ENCODE measurements at places on chromosomes 7 and 10.

DNA sequence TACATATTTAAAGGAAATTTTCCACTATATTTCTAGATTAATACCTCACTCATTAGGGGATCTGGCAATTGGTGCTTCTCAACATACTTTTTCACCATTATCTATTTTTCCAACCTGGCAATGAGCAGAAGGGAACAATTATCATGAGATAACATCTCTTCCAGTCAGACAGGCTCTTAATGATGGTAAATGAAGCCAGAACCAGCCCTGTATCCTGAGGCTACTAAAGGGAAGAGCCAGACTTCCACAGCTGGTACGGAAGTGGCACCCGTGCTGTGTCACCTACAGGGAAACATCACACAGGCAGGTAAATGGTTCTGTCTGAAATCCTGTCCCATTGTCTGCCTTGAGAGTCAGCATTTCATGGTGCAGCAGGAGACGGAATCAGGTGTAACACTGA, 75.9 kb downstream of the ELMO1 start:
- DNase-seq, result no peak

- DNase-seq, result no peak
Measured at GRCh38 chr10:90245623-90246022, 544.2 kb downstream of the KIF20B start.

GRCh38 chr10:30070001-30070685, 10.8 kb upstream of the JCAD start:
- no peak for DNase-seq

GRCh38 chr7:44880317-44881018, 4.9 kb downstream of the PURB start:
- DNase-seq, result no peak

DNA sequence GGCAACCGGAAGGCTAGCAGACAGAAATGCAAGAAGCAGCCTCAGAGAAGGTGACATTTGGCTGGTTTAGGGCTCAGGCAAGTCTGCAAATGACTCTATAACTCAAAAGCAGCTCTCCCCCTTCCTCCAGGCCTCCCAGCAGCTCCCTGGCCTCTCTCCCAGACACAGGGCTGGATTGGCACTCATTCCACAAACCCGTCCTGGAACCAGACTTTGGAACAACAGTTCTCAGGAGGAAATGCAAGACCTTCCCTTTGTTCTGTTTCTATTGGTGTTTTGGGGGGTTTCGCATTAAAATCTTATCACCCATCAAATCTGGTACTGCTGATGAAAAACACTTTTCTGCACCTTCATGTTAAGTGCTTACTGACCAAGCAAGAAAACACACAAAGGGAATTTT, 40.3 kb upstream of the EFCAB10 start:
- DNase-seq, result no peak

- no peak for DNase-seq
Measured at GRCh38 chr10:123568751-123569150, 97.4 kb upstream of the GPR26 start.

DNA sequence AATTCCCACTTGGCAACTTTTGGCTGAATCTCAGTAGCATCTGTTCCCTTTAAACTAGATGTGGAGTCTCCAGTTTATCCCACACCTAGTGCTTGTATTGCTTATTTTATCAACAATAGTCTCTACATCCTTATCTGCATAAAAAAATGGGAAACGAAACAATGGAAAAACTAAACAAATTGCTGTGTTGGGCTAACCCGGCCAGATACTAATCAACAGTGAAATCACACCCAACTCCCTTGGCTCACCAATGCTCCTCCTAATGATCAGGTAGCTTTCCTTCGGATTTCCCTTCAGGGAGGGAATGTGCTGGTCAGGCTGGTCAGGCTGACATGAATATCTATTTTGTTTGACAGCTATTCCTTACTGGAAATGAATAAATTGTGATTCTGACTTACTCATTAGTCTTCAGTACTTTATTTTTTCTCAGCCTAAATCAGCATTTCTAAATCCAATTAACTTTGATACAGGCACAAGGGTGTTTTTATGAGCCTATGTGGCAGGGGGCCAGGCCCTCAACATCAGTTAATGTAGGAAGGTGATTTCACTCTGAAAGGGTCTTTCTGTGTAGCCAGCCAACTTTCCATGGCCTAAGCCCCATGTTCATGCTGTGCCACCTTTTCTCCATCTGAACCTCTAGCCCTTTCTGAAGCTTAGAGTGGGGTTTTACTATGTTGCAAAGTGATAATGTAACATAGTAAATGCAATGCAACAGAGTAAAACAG, 170.5 kb upstream of the NPSR1 start:
- DNase-seq, result no peak

GRCh38 chr10:51918884-51919325, 219.5 kb upstream of the CSTF2T start:
- peak; percentile 25 for DNase-seq

DNA sequence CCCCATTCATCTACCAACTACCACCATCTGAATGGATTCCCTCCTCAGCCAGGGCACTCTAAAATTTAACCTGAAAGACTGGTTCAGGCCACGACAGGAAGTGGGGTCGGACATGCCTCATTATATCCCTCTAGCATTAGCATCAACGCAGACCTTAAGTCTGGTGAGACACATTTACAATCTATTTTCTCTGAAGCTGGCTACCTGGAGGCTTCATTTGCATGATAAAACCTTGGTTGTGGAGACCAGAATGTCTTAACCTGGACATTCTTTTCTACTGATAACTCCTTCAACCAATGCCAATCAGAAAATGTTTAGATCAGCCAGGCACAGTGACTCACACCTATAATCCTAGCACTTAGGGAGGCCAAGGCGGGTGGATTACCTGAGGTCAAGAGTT, 42.3 kb downstream of the SVOPL start:
- no peak for DNase-seq

- no peak for DNase-seq
Measured at GRCh38 chr7:1995426-1995825, 237.3 kb downstream of the MAD1L1 start.

- peak; percentile 52 for DNase-seq
Measured at GRCh38 chr7:151796091-151796870, 80.6 kb downstream of the PRKAG2 start.

DNA sequence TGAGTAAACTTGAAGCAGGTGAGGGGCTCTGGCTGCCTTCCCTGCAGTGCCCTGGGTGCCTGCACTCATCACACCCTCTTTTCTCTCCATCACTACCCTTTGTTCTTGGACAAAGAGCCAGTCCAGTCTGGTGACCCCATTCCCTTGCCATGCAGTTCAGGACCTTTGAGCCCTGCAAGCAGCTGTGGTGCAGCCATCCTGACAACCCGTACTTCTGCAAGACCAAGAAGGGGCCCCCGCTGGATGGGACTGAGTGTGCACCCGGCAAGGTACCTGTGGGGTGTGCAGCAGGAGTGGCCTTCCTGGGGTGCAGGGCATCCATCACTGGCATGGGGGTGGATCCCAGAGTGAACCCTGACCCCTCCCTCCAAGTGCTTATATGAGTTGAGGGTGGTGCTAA, 48.7 kb downstream of the TBATA start:
- DNase-seq, result no peak

DNA sequence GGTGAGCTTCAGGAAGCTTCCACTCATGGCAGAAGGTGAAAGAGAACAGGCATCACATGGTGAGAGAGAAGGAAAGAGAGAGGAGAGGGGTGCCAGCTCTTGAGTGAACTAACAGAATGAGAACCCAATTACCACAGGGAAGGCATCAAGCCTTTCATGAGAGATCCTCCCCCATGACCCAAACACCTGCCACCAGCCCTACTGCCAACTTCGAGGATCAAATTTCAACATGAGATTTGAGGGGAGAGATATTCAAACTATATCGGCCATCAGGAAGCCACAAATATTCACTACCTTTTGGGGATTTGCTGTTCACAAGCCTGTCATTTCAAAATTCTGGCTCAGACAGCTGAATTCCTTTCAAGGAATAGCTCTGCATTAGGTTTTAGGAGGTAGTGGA, 39.9 kb upstream of the SMNDC1 start:
- no peak for DNase-seq

DNA sequence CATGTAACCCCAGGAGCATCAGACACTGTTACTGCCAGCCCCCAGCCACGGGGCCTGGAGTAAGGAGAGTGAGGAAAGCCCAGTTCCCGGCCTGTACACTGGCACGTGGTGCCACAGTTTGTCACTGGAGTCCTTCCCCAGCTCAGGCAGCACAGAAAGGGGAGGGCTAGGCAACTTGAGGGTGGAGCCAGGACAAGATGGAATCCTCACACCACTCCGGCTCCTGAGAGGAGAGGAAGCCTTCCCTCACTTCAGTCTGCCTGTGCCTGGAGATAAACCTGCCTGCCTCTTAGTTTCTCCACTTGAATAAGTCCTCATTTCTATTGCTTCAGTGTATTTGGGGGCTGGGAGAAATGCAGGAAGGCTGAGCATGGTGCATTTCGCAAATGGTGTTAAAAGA, 176.0 kb downstream of the KIAA1217 start:
- no peak for DNase-seq

DNA sequence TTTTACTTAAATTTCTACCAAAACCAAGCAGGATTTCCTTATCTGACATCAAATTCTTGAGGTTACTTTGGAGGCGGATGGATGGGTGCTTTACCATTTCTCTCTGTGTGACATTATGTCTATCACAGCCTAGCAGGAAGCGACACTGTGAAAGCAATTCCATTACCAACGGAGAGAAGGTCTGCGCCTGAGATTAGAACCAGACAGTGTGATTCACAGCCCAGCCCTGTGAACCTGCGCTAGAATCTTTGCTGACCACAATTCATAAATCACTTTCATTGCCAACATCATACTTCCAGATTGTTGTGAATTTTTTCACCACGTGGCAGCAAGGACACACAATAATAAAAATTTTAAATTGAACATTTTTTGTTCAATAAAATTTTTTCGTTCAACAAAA, 126.5 kb downstream of the CUBN start:
- peak; percentile 79 for DNase-seq

DNA sequence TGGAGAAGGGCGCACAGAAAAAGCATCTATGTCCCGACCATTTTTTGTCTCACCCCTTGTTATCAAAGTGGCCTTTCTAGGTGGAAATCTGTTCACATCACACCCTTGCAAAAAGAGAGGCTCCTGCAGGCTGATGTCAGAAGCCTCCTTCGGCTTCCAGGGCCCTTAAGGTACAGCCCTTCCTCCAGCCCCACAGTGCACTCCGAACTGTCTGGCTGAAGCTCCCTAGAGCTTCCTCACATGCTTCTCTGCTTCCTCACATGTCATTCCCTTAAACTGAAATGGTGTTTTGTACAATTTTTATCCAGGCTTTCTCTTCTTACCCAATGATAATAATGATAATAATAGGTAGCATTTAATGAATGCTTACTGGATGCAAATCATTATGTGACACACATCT, 210.3 kb downstream of the INHBA start:
- DNase-seq, result no peak

GRCh38 chr10:96468845-96469244, 44.9 kb downstream of the TLL2 start:
- no peak for DNase-seq

DNA sequence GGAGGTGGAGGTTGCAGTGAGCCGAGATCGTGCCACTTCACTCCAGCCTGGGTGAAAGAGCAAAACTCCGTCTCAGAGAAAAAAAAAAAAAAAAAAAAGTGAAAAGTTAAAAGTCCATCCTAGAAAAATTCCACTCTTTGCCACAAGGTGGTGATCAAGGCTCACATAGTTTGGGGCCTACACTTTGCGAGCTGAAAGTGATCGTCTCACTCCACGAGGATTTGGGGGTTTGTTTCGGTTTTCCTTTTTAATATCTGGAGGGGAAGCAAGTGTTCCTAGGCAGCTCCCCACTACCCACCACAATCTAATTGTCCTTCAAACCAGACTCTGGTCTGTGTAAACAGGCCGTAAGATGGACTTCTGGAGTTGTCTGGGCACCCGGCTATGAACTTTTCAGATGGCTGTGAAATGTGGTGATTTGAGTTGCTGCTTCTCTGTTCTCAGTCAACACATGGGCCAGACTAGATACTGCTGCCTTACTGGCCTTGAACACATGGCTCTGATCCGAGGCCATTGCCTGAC, 27.1 kb downstream of the PRLHR start:
- DNase-seq, result peak; percentile 64

All from kidney capillary endothelial cell (primary cell).